ENCODE measurements at places on chromosomes 7 and 10.

DNA sequence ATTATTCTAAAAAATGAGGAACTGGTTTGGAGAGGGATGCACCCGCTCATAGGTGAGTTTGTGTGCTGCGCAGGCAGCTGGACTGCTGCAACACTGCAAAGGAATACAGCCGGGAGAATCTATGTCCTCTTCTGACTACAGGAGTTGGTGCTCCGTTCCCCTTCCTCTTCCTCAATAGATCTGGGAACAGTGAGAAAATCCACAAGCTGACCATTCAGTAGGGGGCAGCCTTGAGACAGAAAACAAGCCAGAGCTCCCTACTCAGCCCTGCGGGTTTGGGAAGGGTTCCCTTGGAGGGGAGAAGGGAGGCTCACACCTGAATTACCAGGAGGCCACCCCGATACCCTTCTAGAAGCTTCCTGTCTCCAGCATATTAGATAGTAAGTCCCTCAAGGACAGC lies 87.3 kb upstream of the FOXI2 start:
- DNase-seq: no peak

- no peak for DNase-seq
These were observed 139.3 kb downstream of the TWIST1 start for GRCh38 chr7:18978108-18978495.

- no peak for DNase-seq
These were observed 322.8 kb upstream of the ANKRD30A start for GRCh38 chr10:36802490-36803153.

- no peak for DNase-seq
These were observed 340.6 kb downstream of the TFEC start for GRCh38 chr7:115689941-115690340.

- DNase-seq: no peak
These were observed 777.7 kb downstream of the LRMDA start for GRCh38 chr10:76209135-76209534.

DNA sequence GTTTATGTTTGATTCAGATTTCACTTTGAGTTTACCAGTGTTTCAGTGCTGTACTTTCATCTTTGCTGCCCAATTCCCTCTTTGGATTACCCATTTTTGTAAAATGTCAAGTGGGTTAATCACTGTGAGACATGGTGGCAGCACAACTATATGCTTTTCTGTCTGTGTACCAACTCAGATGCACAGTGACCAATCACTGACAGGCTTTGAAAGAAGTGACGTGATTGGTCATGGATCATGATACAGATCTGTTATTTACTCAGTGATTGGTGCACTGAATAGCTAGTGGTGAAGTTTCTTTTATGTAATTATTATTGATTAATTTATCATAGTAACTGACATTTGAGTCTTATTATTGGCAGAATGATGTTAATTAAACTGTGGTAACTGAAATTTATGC lies 126.9 kb downstream of the SDK1 start:
- no peak for DNase-seq

DNA sequence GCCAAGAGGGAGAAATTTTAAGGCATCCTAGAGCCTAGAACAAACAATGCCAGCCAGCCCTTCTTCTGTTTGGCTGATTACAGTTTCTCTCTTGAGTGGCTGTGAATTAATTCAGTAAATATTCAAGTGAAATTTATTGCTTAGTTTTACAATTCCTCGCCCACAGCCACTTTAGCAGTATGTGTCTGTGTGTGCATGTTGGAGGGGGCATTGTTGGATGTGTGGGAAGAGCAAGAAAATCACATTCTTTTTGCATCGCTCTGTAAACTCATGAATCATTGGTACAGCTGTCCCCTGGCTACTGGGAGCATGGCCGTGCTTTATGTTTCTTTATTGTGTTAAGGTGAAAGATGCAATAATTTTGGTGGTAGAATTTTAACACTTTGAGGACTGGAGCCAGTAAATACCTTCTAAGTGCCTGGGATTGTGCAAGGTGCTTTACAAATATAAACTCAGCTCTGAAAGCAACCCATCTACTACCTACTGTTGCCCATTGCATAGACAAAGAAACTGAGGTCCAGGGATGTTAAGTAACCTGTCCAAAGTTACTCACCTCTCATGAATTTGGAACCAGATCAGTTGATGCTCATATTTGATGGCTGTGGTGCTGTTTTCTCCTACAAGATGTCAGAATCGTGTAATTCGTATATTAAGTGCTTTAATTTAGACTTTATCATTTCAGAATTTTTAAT lies 89.9 kb upstream of the BTBD16 start:
- DNase-seq: no peak

GRCh38 chr10:4034907-4035598 lies 250.0 kb upstream of the KLF6 start:
- DNase-seq: no peak

GRCh38 chr7:131961054-131961680 lies 404.7 kb upstream of the PODXL start:
- no peak for DNase-seq

DNA sequence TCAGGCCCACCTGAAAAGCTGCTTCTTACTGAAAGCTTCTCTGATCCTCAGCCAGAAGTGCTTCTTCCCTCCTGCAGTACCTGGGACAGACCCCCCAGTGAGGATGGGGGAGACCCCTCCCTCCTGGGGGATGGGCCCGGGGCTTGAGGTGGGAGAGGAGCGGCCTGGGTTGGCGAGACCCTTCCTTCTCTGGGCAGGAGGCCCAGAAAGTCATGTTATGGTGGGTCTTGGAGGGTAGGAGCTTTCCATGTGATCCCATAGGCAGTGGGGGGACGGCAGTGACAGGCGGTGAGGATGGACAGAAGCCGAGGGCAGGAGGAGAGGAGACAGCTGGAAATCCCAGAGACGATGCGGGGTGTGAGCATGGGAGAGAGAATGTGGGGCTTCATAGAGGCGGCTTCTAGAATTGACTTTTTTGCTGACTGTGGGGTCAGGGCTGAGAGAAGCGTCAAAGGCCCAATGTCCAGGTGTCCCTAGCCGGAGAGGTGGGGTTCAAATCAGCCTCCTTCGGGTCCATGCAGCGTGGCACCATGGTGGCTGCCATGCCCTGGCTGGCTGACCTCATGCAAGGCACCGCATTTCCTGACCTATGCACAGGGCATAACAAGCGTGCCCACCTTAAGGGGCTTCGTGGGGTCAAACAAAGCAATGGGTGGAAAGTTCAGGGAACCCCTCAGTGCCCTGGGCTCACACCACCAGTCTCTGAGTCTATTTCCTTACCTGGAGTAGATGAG lies 154.0 kb downstream of the UBE2H start:
- no peak for DNase-seq

DNA sequence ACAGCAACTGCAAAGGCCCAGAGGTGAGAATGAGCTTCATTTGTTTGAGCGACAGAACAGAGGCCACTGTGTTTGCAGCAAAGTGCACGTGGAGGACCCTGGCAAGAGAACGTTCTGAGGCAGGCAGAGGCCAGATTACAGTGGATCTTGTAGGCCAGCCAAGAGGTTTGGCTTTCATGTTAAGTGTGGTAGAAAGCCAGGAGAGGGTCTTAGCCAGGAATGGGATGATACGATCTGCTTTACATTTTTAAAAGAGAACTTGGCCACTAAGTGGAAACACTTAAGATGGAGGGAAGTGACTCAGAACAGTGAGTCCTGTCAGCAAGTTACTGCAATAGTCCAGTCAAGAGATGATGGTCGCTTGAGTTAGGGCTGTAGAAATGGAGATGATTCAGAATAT lies 4.6 kb downstream of the CCDC136 start:
- DNase-seq: no peak

- DNase-seq: no peak
These were observed 386.5 kb upstream of the SEMA3D start for GRCh38 chr7:85573346-85573745.

DNA sequence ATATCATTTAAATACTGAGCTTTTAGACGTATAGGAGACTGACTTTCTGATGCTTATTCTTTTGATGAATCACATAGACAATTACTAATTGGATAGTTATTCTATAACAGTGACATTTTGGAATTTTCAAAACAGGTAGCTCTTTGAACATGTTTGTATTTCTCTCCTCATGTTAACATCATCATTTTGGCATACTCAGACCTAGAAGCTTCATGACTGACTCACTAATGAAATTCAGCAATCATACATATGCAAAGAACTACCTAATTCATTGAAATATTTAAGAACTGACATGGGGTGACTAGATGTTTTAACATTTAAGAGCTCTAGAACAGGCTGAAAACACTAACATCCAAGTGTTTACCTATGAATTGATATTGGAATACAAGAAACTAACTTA lies 192.3 kb downstream of the VTI1A start:
- no peak for DNase-seq

GRCh38 chr10:59944339-59944935 lies 38.1 kb upstream of the CCDC6 start:
- DNase-seq: no peak

- no peak for DNase-seq
These were observed 205.1 kb upstream of the SEMA3A start for GRCh38 chr7:84399661-84400060.

- DNase-seq: no peak
These were observed 311.8 kb upstream of the IMMP2L start for GRCh38 chr7:111873963-111874690.

GRCh38 chr7:33369888-33370287 lies 240.5 kb downstream of the BBS9 start:
- DNase-seq: no peak
